Cardiac atrium fibroblast (primary cell): ENCODE measurements at places on chromosomes 7 and 10. TPM values are rescaled to one million over a fixed set of nuclear protein-coding genes. Genes with fewer than 3 reads are reported as not detected.

Gene PPIA
- 3,489 and 3,534 TPM in 2 replicates for total RNA-seq

Gene DNAJC1
- 85.2 and 117 TPM in 2 replicates for total RNA-seq

Gene CALHM1
- total RNA-seq, result not detected in 2 replicates

Gene MNX1
- total RNA-seq, result not detected in 2 replicates

Gene DLX6
- not detected in 2 replicates for total RNA-seq

Gene EBF3
- total RNA-seq, result 21.1 and 38.5 TPM in 2 replicates

Gene ACSM6
- total RNA-seq, result not detected in 2 replicates

Gene UBE2D1
- 4.7 and 10.5 TPM in 2 replicates for total RNA-seq

Gene RAB18
- 47.3 and 54.8 TPM in 2 replicates for total RNA-seq

Gene PVRIG
- not detected in 2 replicates for total RNA-seq

Gene BMPER
- 23.5 and 29.8 TPM in 2 replicates for total RNA-seq

Gene VWA2
- not detected in 2 replicates for total RNA-seq

Gene SLC39A12
- not detected in 2 replicates for total RNA-seq

Gene GALNT17
- 0.65 TPM in 1 of 2 replicates, not detected in the other for total RNA-seq

Gene TRIM74
- total RNA-seq, result not detected in 2 replicates

Gene RPEL1
- total RNA-seq, result under 0.01 TPM in 1 of 2 replicates, not detected in the other

Gene FAM131B
- 0.36 and 0.97 TPM in 2 replicates for total RNA-seq

Gene FRA10AC1
- 3.1 and 3.2 TPM in 2 replicates for total RNA-seq

Gene NXPH1
- total RNA-seq, result not detected in 2 replicates
